ENCODE measurements at places on chromosomes 12 and 14. TPM values are rescaled to one million over a fixed set of nuclear protein-coding genes. Genes with fewer than 3 reads are reported as not detected.

The POTEM gene
- total RNA-seq: not detected

The ACVRL1 gene
- total RNA-seq: 8.8 TPM

The ANO4 gene
- 27.2 TPM for total RNA-seq

The FAM90A1 gene
- total RNA-seq: not detected

The HCFC2 gene
- total RNA-seq: 49.6 TPM

All from diencephalon (tissue), 1 donor.